ENCODE measurements at places on chromosomes 16 and 17.

GRCh38 chr17:9199571-9200551 lies 178.6 kb downstream of the NTN1 start:
- no peak for DNase-seq

DNA sequence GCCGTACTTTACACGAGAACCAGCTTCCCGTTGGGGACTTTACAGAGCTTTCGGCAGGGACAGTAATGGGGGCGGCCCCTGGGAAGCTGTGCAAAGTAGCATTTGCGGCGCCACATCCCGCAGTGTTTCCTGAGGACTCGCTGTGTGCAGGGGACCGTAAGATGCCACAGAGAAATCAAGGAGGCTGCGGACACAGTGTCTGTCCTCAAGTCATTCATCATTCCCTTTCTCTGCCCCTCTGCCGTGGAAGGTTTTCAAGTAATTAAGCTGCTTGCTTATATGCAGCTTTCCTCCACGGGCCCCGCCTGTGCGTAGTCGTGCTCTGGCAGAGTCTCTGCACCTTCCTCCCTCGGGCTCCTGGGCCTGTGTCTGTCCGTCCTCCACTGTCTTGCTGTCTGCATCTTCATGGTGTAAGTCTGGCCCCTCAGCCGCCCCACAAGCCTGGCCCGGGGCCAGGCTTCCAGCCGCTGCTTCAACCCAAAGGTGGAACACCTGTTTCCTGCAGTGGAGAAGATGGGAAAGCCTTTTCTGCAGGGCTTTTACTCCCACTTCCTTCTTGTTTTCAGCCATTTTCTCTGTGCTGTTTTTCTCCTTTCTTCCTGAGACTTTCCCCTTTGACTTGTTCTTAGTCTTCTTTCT lies 216.9 kb upstream of the CHMP6 start:
- peak; percentile 38 for DNase-seq

DNA sequence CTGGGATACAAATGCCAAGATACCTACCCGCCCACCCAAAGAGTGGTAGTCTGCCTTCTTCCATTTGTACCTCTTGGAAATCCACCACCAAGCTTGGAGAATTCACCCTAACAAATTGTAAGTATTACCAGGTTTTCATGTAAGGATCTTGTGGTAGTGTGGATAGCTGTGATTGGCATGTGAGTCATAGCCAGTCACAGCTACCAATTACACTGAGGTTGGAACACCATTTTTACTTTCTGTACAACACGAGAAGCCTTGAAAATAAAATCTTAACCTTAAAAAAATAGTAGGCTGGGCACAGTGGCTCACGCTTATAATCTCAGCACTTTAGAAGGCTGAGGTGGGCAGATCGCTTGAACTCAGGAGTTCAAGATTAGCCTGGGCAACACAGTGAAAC lies 18.5 kb upstream of the SLC35G3 start:
- DNase-seq = no peak

DNA sequence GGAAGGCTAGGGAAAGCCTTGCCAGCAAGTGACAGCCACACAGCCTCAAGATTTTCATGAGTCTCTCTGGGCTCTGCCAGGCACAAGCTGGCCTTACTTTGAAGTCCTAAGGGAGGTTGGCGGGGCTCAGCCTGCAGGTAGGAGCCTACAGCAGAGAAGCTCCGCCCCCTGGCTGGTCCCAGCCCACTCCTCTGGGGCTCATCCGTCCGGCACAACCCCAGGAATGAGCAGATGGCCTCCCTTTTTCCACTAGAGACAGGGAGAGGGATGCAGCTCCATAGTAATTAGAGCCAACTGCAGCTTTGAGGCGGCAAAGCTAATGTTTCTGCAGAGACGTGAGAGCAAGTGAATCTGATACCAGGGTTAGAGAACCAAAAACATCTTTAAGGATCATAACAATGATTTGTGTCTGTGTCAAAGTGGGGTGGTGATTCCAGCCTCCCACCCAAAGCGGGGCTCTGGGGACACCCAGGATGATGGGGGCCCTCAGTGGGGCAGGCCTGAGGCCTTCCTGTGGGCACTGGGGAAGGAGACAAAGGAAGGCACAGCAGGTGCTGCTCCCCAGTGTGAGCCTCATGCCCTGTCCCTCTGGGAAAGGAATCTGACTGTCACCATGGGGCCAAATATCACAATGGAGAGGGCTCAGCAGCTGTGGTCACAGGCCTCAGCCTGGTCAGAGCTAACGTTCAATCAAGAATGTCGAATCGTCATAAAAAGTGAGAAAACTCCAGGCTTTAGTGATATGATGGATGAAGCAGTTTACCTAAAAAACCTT lies 61.5 kb downstream of the RBFOX3 start:
- DNase-seq = no peak

Data from NCI-H1092 (cell line).